ENCODE measurements at places on chromosomes 6 and 20. TPM values are rescaled to one million over a fixed set of nuclear protein-coding genes. Genes with fewer than 3 reads are reported as not detected.

DNA sequence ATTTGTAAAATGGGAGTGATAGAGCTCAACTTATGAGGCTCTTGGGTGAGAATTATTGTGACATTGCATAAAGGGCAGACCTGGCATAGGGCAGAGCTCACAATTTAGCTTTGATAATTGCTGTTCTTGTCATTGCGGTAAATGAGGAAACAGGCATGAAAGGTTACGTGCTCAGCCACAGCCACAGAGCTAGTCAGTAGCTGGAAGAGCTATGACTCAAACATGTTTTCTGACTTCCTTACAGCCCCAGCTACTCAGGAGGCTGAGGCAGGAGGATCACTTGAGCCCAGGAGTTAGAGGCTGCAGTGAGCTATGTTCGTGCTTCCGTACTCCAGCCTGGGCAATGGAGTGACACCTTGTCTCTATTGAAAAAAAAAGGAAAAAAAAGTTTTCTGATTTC, 3.5 kb upstream of the GHRH start:
- no peak for DNase-seq

GRCh38 chr6:150252714-150253444, 110.0 kb downstream of the PPP1R14C start:
- DNase-seq: no peak

DNA sequence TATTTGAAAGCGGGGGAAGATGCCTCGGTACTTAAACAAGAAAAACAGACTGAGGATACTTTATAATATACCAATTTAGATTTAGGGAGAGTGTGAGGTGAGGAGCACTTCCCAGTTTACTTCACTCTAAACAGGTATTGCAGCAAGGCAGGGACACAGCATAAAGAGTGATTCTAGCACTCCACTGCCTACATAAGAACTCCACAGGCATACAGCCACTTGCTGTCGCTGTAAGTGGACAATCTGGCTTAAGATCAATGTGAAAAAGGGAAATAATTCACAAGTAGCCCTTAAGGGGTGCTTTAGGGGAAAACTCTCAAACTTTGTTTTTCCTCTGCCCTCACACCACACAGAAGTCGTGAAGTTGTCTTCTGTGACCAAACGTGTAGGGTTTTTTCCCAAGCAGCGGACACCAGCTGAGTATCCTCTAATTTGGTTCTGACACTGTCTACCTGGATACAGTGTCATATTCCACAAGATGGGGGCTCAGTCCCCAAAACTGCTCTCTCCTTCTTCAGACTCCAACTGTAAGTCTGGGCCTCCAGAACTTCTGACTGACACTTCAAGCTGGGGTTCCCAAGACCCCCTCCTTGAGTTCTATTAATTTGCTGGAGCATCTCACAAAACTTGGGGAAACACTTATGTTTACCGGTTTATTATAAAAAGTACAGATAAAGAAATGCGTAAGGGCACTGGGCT, 9.3 kb downstream of the ADNP start:
- no peak for DNase-seq

GRCh38 chr6:162450358-162450757, 277.2 kb downstream of the PRKN start:
- DNase-seq: no peak

GRCh38 chr6:38974389-38975151, 74.0 kb upstream of the GLP1R start:
- DNase-seq: no peak

- DNase-seq: no peak
These were observed 162.9 kb upstream of the SLC24A3 start for GRCh38 chr20:19049514-19049913.

CLVS2 gene
- 56.1 TPM for total RNA-seq

TRERF1 gene
- 3.7 TPM for total RNA-seq

PRDM13 gene
- total RNA-seq: not detected

POM121L2 gene
- not detected for total RNA-seq

PLCB1 gene
- total RNA-seq: 72.5 TPM

KPNA5 gene
- 96.7 TPM for total RNA-seq

Data from occipital lobe (tissue), 3 donors.